BJ (cell line): ENCODE measurements at places on chromosomes 16 and 17.
A peak's percentile ranks its signal among the peaks of the same experiment; 100 is the strongest.

DNA sequence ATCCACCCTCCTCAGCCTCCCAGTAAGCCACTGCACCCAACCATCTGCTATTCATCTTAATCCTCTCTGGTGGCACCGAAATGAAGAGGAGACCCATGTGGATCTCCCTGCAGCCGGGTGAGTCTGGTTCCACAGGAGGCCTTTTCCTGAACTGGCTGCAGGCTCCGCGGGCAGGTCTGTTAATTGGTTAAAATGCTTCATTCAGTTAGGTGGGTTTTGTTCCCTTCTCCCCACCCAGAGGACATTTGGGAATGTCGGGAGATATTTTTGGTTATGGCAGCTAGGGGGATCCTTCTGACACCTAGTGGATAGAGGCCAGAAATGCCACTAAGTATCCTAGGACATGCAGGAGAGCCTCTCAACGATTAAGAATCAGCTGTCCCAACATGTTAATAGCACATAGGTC, 16.7 kb downstream of the C16orf54 start:
- no peak for DNase-seq

- DNase-seq, result no peak
These were observed 94.8 kb upstream of the CBX4 start for GRCh38 chr17:79933863-79934652.

GRCh38 chr16:57863434-57864160, 61.3 kb upstream of the KIFC3 start:
- DNase-seq, result peak; percentile 40

DNA sequence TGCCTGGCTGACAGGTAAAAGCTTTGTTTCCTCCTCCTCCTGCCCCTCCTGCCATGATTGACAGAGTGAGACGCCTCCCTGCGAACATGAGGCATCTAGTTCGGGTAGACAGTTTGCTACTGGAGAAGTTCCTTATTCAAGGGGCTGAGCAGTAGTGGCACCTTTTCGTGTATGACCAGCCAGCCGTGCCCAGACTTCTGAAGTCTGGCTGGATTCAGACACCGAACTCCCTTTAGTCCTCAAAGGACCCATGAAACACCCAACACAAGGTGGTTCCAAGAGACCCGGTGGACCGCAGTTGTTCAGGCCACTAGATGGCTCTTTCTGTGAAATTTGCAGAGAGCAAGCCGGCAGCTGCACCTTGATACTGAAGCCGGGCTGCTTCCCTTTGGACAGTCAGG, 192.8 kb downstream of the XYLT1 start:
- no peak for DNase-seq

DNA sequence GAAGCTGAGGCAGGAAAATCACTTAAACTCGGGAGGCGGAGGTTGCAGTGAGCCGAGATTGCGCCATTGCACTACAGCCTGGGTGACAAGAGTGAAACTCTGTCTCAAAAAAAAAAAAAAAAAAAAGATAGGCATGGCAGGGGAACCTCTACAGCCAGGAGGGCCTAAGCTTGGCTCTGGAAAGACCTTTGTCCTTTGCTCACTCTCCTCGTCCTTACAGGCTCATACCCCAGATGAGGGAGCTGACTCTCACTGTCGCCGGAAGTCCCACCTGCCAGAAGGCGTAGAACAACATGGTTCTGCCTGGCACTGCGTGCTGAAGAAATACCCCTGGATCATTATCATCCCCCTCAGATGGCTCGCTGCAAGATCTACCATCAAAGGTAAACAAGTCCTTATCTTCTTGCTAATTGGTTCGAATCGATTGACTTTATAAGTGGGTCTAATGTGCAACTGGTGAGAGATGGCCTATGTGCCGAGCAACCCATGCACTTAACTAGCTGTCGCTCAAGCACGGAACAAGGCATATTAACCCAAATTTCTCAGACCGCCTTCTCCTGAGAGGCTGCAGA, 29.7 kb downstream of the RTN4RL1 start:
- no peak for DNase-seq
